ENCODE measurements at places on chromosomes 5 and 9. TPM values are rescaled to one million over a fixed set of nuclear protein-coding genes. Genes with fewer than 3 reads are reported as not detected.

DNA sequence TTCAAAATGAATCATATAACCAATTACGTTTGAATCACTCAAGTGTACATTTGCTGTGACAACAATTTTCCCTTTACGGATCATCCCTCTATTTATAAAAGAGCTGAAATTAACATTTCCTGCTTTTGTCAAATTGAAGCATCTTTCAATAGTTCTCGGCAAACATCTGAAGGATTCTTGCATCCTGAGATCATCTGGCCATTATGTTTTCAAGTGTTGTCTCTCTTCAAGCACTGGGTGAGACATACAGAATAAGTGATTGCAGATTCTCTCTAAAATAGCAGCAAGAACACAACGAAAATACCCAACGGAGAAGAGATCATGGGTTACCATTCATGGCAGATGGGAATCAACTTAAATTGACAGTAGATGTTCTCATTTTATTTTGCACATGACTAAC, 283.4 kb upstream of the GRAMD2B start:
- no peak for DNase-seq

- DNase-seq, result no peak
Observed at GRCh38 chr9:116987721-116988485, 300.8 kb downstream of the TRIM32 start.

- DNase-seq, result no peak
Observed at GRCh38 chr5:3424946-3425345, 170.7 kb upstream of the IRX1 start.

GRCh38 chr5:167993771-167994170, 297.7 kb upstream of the WWC1 start:
- DNase-seq, result no peak

Gene VLDLR
- total RNA-seq, result 17.1 TPM

Gene EQTN
- total RNA-seq, result not detected

DNA sequence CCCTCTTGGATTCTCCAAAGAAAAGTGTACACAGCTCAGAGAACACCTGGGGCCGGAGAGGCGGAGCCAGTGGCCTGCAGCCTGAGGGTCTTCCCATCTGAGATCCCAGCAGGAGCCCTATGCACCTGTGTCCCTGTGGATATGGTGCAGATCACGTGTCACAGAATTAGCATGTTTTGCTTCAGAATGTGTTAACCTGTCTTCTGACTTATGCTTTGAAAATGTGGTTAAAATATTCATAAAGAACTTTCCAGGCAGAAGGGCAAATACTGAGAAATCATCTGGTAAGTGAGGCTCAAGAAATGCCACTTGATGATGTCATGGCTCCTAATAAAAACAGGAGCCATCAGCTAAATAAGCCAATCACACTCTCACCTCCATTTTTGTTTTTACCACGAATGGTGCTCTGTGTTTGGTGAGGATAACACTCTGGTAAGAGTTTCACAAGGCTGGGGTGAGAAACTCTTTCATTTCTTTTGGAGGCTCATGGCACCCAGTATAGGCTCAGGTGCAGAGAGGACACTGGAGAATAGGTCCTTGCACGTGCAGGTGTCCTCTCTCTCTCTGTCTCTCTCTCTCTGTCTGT, 279.8 kb downstream of the FSTL4 start:
- peak; percentile 35 for DNase-seq

Gene PCDHB4
- not detected for total RNA-seq

GRCh38 chr5:42952578-42952974, 87.5 kb downstream of the ANXA2R start:
- no peak for DNase-seq

DNA sequence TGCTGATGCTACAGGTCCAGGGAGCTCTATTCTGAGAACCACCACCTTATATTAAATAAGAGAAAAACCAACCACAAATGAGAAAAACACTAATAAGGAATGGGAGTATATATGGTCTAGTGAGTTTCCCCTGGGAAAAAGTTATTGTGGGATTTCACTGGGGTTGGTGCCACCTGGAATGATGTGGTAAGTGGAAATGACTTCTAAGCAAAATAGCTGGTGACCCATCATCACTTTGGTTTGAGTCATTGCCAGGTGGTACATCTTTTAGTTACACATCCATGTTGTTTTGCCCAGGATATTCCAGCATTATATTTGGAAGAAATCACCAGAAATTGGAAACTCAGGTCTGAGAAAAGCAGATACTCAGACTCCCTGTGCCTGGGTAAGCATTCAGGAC, 437.3 kb downstream of the DTWD2 start:
- DNase-seq, result no peak

DNA sequence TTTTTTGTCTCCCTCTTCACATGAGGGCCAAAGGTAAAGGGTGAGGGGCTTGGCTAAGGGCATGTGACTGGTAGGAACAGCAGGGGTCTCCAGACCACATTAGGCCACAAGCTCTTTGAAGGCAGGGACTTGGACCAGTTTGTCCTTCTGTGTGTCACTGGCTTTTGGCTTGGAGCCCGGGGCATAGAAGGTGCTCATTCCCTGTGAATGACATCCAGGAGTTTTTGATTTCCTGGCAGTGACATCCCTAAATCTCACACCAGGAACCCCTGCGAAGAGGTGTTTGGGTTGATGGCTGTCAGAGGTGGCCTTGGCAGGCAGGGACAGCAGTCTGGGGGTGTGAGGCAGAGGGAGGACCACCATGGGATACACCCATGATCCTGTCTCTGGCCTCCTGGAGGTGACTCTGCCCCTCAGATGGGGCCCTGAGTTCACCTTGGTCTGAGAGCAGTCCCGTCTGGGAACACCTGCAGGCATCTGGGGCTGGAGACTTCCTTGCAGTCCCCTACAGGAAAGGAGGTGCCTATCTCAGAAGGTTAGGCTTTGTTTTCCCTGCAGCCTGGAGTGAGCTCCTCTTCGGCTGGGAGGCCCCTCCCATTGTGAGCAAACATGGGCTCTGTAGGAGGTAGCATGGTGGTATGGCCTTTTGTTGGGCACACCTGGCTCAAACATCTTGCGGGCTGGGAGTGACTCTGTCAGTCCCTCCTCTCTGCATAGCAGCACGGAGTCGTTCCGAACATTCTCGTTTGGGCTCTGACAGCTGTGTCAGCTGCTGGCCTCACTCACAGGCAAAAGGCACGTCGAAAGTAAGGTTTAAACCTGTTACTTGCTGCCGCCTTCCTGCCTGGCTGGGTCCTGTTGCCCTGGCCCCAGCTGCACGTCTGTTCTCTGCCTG, 38.6 kb upstream of the PITX1 start:
- no peak for DNase-seq

Gene FSTL4
- not detected for total RNA-seq

DNA sequence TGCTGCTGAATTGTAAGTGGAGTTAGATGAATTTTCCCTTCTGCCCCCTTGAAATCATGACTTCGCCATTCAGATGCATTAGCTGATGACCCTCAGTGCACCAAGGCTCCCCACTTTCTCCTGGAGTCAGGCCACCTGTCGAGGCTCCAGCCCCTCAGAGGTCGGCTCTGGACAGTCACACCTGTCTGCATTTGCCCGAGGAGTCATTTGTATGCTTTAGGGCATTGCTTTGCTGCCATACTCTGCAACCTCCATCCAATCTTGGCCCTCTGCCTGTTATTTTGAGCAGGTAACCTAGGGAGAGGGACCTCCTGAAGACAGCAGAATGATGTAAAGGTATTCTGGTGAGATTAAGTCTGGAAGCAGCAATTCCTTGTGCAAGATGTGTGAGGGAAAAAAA, 144.8 kb downstream of the MACROH2A1 start:
- no peak for DNase-seq

DNA sequence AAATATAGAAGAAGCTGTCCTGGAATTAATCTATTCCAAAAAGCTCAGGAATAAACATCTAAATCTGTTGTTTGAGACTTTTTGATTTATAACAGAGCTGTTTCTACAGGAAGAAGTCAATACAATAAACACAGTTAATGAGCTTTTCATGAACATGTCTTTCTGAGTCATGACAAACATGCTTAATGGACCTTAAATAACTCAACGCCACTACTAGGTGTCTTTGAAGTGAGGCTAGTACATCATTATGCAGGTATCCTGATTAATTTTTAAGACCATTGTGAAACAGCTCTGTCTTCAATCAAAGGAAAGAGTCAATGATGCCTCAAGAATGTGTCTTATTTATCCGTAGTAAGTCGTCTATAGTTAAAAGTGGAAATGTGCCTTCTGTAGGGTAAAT, 131.6 kb downstream of the GABRB2 start:
- no peak for DNase-seq

- peak; percentile 63 for DNase-seq
Observed at GRCh38 chr5:14415698-14416074, 165.9 kb upstream of the OTULINL start.

DNA sequence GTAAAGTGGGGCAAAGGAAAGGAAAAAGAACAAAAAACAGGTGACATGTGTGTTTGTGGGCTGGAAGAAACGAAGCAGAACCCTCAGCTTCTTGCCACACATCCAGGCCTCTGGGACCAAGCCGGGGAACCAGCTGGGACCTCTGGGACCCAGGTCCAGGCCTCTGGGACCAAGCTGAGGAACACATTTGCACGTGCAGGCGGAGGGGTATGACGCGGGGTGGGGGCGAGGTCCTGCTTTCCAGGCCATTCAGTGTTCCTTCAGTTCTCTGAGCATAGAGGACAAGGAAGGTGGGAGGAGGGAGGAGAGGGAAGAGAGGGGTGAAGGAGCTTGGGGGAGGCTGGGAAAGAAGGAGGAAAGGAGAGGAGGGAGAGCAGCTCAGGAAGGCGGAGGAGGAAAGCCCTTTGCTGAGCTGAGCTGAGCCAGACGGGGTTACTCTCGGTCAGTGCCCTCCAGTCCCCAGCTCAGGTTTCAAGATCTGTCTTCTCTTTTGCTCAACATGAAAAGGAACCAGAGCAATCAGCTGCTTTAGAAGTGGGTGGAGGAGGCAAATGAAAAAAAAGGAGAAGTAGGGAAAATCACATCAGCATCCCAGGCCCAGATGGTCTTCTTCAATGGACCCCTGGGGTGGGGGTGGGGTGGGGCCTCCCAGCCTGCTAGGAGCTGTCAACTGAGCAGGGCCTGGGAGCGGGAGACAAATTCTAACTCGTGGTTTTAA, 59.1 kb downstream of the ABCA1 start:
- no peak for DNase-seq

DNA sequence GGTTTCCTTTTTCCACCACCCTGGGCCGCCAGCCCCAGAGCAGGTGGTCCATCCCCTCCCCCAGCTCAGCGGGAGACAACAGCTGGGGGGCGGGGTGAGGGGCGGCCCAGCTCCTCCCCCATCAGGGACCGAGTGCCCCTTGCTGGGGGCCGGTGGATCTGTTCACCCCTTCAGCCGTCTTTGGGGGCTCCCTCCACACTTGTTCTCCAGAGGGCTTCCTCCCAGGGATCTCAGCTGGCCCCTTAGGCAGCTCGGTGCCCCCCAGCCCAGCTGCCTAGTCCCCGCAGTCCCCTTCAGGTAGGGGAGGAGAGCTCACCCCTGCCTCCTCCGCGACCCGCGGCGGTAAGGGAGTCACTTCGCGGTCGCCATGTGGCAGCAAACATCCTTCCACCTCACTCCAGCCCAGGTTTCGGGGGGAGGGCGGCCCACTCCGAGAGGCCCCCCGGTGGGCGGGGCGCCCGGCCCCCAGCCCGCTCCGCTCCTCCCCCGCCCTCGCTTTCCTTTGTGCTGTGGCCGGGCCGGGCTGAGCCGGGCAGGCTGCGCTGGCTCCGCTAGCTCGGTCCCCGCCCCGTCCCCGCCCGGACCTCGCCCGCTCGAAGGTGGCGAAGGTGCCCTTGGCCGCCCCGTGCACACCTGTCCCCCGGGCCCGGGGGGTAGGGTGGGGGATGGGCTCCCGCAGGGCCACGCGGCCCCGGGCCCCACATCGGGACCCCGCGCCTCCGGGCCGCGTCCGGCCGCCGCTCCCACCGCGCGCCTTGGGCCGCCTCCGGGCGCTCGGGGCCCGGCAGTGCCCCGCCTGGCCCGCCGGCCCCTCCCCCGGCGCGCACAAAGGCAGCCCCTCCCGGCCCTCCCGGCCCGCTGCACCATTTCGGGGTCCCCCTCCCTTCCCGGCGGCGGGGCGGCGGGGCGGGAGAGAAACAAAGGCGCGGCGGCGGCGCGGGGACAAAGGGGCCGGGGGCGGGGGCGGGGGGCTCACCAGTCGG, 683 bp downstream of the DBN1 start:
- DNase-seq, result peak; percentile 91

- no peak for DNase-seq
Observed at GRCh38 chr9:121944711-121945191, 148.4 kb downstream of the TTLL11 start.

DNA sequence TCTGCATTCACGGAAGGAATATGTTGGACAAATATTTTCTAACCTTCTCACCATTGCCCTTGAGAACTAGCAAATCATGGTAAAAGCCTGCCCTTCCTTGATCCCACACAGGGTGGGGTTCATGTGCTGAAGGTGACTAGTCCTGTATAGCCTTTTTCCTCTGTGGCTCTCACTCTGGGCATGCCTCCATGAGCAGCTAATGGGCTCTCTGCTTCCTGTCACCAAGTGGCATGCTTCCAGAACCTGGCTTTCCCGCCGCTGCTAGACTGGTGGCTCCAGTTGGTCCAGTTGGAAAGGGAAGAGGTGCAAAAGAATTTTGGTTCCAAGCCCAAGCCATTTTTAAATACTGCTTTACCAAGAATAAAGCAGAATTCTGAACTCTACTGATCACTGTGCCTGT, 35.5 kb downstream of the FBXO10 start:
- DNase-seq, result no peak

Gene TLX3
- not detected for total RNA-seq

DNA sequence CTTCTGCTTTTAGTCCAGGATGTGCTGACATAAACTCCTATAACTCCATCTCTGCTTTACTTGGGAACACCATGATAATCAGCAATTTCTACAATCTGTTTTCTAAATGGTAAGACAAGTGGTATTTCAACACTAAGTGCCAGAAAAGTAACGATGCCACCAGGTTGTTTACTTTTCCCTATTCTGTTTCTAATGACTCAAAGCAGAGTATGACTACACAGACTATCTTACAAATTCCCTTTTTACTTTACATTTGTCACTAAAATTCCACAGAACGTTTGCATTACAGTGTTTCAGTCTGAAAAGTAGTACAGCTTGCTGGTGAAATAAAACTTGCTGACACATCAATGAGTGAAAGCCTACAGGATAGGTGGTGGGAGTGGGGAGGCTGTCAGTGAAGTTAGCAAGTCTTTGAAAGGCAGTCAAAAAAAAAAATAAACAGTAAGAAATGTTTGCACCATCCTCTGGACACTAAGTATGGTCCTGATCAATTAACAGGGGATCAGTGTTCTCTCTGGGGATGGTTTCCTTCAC, 186.5 kb downstream of the LURAP1L start:
- DNase-seq, result no peak

DNA sequence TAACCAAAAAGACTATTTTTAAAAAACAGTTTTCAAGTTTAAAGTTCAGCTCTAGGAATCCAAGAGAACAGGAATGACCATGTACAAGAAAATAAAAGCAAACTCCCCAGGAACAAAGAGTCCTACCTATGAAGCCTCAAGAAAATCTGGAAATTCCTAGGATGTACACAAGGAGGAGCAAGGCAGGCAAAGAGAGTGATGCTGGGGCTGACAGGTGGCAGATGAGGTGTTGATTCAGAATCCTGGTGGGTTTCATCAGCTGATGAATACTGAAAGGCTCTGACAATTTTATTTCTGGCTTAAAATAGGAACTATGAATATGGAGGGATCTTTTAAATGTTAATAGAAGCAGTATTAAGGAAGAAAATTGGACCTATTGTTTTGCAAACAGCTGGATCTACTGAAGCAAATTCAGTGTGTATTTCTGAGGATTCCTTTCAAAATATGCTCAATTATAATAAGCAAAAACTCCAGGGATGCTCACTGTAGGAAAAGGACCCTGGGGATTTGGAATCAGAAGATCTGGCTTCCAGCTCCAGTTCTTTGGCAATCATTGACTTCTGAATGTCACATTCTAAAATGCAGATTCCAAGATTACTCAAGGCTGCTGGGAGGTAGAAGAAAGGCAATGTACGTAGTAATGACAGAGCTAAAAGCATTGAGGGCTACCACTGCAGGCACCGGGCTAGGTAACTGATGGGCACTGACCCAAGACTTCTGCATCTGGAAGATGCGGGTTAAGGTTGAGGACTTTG, 28.0 kb upstream of the SH3RF2 start:
- no peak for DNase-seq

All from activated CD8-positive, alpha-beta T cell treated with anti-CD3 and anti-CD28 coated beads for 36 hours (primary cell).